ENCODE measurements at places on chromosomes 1 and 21. TPM values are rescaled to one million over a fixed set of nuclear protein-coding genes. Genes with fewer than 3 reads are reported as not detected.

HRNR gene
- not detected for total RNA-seq

MYBPH gene
- total RNA-seq: not detected

CRP gene
- total RNA-seq: not detected

MAP1LC3C gene
- total RNA-seq: 0.19 TPM

TMIGD3 gene
- total RNA-seq: not detected

RAP1GAP gene
- total RNA-seq: 3.9 TPM

SH2D5 gene
- total RNA-seq: 7.7 TPM

SYCP1 gene
- not detected for total RNA-seq

RPTN gene
- total RNA-seq: not detected

DNALI1 gene
- 36.5 TPM for total RNA-seq

C8B gene
- total RNA-seq: not detected

GJA8 gene
- not detected for total RNA-seq

OR2M5 gene
- total RNA-seq: not detected

PADI4 gene
- not detected for total RNA-seq

BTF3L4 gene
- total RNA-seq: 174 TPM

All from neural progenitor cell (in vitro differentiated cells).